ENCODE measurements at places on chromosomes 4 and X. TPM values are rescaled to one million over a fixed set of nuclear protein-coding genes. Genes with fewer than 3 reads are reported as not detected.

PABPC1L2B gene
- total RNA-seq: not detected

- peak; percentile 46 for DNase-seq
These were observed 1.7 kb downstream of the HCFC1 start for GRCh38 chrX:153969904-153970356.

DNA sequence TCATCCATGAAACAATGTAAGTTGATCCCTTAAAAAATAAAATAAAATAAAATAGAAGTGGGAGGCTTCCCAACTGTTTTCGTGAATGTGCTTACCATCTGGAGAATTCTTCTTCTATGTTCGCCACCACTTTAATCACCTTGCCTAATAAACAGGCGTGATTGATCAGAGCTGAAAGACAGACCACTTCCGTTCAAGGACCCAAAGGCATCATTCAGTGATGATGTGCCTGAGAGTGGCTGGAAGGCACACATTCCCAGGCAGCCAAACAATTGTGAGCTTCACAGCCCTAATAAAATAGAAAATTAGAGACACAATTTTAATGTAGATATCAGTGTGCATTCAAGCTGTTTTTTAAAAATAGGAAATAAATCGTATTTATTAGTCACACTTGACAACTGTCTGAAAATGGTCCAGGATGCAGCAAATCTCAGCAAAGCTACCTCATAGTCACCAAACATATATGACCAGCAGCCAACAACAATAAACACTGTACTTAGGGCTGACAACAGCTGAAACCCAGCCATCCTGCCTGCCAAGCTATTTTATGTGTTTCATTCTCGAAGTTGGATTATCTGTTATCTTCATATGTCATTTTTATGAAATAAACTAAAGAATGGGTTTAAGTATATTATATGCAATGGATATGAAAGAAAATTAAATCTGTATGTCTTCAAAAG is 163.2 kb upstream of the FAM9B start:
- DNase-seq: no peak

PAGE2B gene
- total RNA-seq: not detected

MAGED4B gene
- 25.1 TPM for total RNA-seq

EMCN gene
- 60.3 TPM for total RNA-seq

- DNase-seq: no peak
These were observed 495.4 kb downstream of the PCDH19 start for GRCh38 chrX:99914635-99915034.

DNA sequence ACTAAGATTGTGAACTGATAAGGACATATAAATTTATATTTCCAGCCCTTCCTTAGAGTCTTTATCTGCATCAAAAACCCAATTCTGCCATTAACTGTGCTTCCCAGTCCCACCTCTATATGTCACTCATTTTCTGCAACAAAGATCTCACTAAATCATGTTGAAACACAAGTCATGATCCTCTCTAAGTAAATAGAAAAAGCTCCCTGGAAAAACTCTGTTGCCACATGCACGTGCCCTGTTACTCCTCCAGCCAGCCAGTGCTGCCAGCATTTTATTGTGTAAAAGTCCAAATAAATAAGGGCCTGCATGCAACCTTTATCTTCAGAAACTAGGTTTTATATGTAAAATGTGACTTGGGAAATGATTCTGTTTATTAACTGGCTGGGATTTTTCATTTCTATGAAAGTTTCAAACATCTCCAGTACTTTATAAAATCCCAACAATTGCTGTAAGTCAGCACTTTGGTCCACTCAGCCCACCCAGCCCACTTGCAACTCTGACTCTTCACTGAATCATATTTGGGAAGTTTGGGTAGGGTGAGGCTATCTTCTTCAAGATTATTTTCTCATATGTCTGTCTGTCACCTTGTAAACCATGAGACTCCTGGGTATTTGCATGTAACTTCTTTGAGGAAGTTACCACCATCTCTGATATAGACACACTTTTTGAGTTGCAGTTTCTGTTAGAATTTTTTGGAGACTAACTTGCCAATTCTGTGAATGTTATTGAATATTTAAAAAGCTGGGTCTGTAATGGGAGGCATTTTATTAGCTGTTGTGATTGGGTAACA is 40.0 kb upstream of the SMARCA5 start:
- no peak for DNase-seq

NLGN3 gene
- total RNA-seq: 5.1 TPM

DNA sequence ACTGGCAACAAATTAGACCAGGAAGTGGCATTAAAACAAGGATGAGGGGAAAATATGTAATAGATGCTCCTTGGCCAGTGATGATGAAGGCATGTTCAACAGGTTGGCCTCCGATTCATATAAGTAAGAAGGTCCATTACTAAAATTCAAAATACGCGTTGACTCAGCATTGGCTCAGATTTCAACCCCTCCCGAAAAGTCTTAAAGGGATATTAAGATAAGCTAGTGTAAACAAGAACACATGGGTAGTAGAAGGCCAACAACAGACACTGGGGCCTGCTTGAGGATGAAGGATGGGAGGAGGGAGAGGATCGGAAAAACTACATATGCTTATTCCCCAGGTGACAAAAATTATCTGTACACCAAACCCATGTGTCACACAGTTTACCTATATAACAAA is 19.1 kb upstream of the LAP3 start:
- DNase-seq: no peak

DMRTC1B gene
- 2.3 TPM for total RNA-seq

DNA sequence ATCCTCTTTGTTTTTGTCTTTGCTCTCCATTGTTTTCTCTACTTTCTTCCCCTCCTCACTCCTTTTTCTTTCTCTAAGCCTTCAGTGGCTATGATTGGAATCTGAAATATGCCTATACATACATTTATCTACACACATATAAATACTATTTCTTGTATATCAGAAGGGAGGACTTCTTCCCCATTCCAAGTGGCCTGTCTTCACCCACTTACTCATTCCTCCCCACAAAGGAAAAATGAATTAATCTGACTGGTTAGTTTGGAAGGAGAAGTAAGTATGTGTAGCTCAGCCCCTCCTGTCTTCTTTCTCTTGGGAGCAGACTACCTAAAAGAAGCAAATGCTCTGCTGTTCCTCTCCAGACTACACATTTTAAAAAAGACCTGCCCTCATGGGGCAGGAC is 17.7 kb downstream of the GUCY2F start:
- no peak for DNase-seq

Data from uterus (tissue), 4 donors.